Activated CD4-positive, alpha-beta T cell treated with anti-CD3 and anti-CD28 coated beads for 4 hours (primary cell): ENCODE measurements at places on chromosomes 12 and 14.

DNA sequence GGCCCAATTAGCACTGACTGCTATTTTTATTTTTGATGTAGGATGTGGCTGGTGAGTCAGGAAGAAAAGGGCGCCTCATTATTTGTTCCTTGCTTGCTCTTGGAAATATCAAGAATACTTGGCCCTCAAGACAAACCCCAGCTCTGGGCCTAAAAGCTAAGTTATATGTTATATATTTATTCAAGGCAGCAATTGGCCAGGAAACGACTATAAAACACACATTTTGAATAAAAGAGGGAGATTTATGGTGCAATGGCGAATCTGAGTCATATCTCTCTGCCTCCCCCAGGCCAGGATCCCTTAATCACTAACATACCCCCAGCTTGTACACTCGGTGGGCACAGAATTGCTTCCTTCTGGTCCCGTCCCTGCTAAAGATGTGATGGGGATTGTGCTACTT, 63.3 kb downstream of the TBX5 start:
- DNase-seq = no peak

GRCh38 chr14:104553166-104554087, 26.1 kb upstream of the C14orf180 start:
- no peak for DNase-seq

DNA sequence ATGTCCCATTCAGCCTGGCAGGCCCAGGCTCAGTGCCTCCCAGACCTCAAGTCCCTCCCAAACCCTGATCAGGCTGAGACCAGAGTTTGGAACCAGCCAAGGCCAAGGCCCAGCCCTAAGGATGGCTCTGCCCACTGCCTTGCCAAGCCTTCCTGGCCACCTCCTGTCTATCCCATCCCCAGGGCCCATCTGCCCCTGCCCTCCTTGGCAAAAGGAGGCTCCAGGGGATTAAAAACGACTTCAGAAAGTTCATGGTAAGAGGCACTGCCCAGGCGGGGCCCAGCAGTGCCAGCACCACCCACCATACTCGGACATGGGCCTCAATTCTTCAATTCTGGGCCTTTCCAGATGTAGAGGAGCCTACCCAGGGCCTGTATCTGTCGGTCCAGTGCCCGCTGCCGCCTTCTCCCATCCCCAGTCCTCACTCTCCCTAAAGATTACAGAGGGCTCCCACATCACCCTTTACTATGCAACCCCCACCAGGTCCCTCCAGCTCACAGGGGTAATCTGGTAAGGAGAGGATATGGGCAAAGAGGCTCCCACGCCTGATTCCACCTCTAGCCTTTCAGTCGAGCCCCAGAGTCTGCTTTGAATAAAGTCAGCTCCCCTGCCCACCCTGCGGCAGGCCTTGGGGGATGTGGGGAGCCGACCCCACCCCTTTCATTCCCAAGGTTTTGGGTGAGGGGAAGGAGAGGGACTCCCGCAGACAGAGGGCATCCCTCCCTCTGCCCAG, 932 bp downstream of the ADCY6 start:
- no peak for DNase-seq

GRCh38 chr12:79643821-79644220, 46.9 kb downstream of the PAWR start:
- no peak for DNase-seq

GRCh38 chr12:4308334-4308950, 12.6 kb upstream of the TIGAR start:
- DNase-seq = no peak

DNA sequence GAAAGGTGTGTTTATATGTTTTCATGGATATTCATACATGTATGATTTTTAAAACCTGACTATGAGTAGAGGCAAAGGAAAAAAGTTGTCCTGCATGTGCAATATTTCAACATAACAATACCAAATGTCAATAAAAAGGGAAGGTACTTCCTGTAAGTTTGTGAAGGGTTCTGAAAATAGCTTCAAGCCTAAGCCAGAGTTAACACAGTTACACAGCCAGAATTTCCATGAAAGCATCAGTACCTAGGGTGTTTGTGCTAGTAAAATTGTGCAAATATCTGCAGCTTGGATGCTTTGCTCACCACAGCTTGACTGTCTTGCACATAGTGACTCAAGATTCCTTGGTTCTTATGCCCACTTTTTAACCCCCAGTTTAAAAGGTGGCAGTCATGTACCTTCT, 193.1 kb upstream of the FAR2 start:
- no peak for DNase-seq

DNA sequence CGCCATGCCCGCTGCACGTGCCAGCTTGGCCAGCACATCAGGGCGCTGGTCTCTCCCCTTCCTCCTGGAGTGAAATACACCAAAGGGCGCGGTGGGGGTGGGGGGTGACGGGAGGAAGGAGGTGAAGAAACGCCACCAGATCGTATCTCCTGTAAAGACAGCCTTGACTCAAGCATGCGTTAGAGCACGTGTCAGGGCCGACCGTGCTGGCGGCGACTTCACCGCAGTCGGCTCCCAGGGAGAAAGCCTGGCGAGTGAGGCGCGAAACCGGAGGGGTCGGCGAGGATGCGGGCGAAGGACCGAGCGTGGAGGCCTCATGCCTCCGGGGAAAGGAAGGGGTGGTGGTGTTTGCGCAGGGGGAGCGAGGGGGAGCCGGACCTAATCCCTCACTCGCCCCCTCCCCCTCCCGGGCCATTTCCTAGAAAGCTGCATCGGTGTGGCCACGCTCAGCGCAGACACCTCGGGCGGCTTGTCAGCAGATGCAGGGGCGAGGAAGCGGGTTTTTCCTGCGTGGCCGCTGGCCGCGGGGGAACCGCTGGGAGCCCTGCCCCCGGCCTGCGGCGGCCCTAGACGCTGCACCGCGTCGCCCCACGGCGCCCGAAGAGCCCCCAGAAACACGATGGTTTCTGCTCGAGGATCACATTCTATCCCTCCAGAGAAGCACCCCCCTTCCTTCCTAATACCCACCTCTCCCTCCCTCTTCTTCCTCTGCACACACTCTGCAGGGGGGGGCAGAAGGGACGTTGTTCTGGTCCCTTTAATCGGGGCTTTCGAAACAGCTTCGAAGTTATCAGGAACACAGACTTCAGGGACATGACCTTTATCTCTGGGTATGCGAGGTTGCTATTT, 914 bp upstream of the CCND2 start:
- peak; percentile 65 for DNase-seq

DNA sequence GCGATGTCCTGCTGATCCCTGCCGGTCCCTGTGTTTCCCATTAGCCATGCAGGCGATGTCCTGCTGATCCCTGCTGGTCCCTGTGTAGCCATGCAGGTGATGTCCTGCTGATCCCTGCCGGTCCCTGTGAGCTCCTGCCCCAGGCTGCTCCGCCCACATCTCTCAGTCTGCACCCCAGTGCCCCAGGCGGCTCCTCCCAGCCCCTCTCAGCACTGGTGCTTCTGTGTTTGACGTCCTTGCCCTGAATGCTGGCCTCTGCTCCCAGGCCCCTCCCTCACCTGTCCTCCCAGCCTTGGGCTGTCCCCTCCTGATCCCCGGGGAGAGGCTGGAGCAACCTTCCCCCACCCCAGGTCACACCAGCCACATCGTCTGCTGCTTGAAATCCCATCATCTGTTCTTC, 41.4 kb upstream of the TEX22 start:
- no peak for DNase-seq

- no peak for DNase-seq
These were observed 520 bp downstream of the CSRP2 start for GRCh38 chr12:76878099-76878898.

GRCh38 chr14:105865904-105866840, 339.8 kb downstream of the TMEM121 start:
- DNase-seq = no peak

DNA sequence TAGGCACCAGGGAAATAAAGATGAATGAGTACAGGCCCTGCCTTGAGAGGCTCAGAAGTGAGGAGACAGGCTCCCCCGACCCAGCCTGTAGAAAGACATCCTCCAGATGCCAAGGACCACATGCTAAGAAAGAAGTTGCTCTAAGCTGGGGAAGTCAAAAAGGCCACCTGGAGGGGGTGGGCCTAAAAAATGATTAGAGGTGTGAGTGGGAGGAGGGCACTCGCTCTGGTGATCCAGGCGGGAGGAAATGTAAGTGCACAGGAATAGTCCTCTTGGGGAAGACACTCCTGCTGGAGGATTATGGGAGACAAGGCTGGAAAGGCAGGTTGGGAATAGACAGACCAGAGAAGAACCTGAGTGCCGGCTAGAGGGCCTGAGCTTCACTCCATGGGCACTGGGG, 32.2 kb downstream of the SMUG1 start:
- DNase-seq = no peak

- no peak for DNase-seq
These were observed 890 bp upstream of the BCL7A start for GRCh38 chr12:122020795-122021192.

- DNase-seq = no peak
These were observed 20.6 kb downstream of the CNIH1 start for GRCh38 chr14:54420478-54421142.

GRCh38 chr14:69676723-69677122, 65.3 kb downstream of the SUSD6 start:
- no peak for DNase-seq

GRCh38 chr12:70106347-70106746, 136.9 kb upstream of the CNOT2 start:
- no peak for DNase-seq

GRCh38 chr12:30913323-30913722, 13.2 kb upstream of the TSPAN11 start:
- DNase-seq = no peak

GRCh38 chr12:122947352-122947792, 18.9 kb downstream of the ABCB9 start:
- DNase-seq = no peak

DNA sequence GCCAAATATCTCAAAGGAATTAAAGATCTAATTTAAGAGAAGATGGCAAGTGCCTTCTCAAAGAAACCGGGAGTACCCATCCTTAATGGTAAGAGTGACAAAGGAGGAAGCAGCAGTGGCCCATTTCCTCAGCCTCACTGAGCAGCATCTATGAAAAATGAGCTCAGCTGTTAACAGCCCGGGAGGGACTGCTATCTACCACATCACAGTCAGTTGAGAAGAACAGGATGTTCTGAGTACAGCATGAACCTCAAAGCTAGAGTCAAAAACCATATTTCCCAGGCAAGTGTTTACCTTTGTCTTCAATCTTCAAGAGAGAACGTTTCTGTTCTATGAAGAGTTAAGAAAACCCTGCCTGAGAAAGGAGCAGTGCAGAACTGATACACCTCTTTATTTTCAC, 115.0 kb downstream of the BTG1 start:
- peak; percentile 52 for DNase-seq

DNA sequence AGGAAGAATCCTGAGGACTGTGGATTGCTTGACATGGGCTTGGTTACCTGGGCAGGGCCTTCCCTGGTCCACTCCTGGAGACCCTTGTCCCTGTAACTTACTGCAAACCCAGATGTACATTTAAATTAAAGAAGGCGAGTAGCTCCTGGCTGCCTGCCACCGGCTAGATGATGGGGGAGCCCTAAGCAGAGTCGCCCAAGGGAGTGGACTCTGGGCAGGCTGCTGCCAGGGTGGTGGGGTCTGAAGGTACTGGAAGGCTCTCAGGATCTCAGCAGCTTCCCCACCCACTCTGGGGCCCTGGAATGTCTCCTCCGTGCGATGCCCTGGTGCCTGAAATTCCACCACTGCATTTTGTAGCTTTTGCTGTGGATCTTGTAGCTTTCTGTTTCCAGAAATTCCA, 74.7 kb downstream of the FBXL14 start:
- no peak for DNase-seq

DNA sequence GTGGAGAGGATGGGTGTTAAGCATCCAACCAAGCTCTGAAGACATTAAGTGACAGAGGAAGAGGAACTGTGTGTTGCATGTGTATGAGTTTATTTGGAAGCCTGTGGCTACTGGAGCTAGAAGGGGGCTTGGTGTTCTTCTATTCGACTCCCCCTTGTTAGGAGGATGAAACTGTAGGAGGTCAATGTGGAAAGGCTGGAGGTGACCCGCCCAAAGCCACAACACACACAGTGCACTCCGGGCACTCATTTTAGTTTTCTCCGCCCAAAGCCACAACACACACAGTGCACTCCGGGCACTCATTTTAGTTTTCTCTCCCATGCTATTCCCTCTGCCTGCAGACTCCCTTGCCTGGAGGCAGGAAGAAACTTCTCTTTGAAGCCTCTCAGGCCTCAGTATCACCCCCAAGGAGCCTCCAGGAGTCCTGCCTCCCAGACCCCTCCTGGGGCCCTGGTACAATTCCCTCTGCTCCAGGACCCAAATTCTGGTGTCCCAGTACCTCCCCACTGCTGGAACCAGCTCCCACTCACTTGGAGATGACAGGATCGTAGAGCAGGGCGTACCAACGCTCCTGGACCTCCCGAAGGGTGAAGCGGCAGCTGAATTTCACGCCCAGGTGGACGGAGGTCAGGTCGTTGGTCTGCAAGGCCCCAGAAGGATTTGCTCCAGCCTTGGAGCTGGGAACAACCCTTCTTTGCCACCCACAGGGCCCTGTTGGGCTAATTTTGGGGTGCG, 3.8 kb downstream of the MCRS1 start:
- no peak for DNase-seq

- DNase-seq = no peak
These were observed 222.5 kb upstream of the DDHD1 start for GRCh38 chr14:53375599-53375998.

GRCh38 chr14:50308363-50308915, 3.6 kb downstream of the L2HGDH start:
- no peak for DNase-seq

DNA sequence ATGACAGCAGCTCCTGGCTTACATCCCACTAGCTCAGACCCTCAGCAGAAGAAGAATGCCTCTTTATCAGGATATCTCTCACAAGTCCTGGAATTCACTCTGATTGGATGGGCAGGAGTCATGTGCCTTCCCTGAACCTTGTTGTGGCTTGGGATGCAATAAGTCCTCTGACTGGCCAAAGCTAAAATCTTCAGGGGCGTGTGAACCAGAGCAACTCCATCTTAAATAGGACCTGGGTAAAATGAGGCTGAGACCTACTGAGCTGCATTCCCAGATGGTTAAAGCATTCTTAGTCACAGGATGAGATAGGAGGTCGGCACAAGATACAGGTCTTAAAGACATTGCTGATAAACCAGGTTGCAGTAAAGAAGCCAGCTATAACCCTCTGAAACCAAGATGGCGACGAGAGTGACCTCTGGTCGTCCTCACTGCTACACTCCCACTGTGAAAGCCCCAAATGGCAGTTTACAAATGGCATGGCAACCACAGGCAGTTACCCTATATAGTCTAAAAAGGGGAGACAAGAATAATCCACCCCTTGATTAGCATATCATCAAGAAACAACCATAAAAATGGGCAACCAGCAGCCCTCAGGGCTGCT, 60.4 kb upstream of the FICD start:
- no peak for DNase-seq

- DNase-seq = no peak
These were observed 91.3 kb downstream of the KCNA5 start for GRCh38 chr12:5134861-5135525.
